ENCODE measurements at places on chromosomes 3 and 15.

DNA sequence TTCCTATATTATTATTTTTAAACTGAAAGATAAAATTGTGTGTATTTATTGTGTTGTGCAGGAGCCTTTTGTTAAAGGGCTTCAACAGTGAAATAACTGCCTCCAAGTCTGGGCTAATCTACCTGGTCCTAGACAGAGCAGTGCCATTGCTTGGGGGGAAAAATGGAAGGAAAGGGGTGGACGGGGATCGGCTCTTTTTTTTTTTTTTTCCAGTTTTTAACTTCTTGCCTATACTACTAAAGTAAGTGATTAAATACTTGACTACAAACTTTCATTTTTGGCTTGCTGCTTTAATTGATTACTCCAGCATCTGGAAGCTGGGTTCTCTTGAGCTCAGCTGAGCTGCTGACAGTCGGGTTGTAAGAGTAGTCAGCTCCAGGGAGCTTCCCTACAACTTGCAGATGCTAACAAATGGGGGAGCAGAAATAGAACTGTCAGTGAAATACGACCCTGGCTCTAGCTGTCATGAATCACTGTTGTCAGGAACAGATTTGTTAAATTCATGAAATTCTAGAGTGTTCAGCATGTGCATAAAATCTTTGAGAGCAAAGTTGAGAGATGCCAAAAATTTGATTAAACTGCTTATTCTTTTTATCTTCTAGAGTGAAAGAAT is 276.7 kb downstream of the ROBO1 start:
- no peak for DNase-seq

DNA sequence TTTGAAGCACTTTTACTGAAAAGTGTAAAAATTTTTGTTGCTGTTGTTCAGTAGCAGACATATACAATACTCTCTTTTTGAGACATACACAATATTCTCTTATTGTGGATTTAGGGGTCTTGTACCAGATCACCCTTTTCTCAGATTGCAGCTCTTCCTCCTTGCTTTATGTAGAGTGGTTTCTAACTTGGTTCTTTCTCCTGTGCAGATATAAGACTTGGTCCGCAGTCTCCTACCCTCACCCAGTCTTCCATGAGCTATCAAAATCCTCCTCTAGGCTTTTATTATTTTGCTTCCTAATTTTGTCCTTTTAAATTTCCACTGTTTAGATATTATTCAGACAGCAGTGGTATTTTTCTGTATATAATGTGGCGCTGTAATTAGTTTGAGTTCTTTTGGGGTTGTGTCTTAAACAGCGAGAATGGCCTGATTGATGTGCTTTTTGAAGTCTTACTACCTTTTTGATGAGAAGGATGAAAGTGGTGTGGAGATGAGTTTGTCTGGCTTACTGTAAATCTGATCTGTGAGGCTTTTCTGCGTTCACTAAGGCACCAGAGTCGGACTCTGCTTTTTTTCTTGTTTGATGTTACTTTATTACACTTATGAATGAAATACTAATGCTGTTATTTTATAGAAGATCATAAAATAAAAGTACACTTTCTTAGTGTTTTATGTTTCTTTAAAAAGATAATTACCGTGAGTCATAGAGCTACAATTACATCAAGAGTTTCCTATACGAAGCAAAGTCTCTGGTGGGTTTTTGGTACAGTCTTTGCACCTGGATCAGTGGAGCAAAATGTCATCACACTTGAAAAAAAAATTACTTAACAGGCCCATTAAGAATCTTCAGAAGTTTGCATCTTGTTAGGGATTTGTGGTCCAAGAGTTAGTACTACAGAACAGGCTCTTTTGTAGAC is 27.8 kb downstream of the FNDC3B start:
- DNase-seq, result peak; percentile 26

- no peak for DNase-seq
Observed at GRCh38 chr3:10170915-10171478, 6.3 kb downstream of the IRAK2 start.

GRCh38 chr3:13072600-13073325 is 466 bp downstream of the IQSEC1 start:
- no peak for DNase-seq

GRCh38 chr3:46500656-46501635 is 3.2 kb downstream of the RTP3 start:
- DNase-seq, result no peak

- DNase-seq, result no peak
Observed at GRCh38 chr3:178847190-178847589, 224.4 kb downstream of the ZMAT3 start.

- DNase-seq, result no peak
Observed at GRCh38 chr3:15284121-15284889, 48.1 kb downstream of the SH3BP5 start.

DNA sequence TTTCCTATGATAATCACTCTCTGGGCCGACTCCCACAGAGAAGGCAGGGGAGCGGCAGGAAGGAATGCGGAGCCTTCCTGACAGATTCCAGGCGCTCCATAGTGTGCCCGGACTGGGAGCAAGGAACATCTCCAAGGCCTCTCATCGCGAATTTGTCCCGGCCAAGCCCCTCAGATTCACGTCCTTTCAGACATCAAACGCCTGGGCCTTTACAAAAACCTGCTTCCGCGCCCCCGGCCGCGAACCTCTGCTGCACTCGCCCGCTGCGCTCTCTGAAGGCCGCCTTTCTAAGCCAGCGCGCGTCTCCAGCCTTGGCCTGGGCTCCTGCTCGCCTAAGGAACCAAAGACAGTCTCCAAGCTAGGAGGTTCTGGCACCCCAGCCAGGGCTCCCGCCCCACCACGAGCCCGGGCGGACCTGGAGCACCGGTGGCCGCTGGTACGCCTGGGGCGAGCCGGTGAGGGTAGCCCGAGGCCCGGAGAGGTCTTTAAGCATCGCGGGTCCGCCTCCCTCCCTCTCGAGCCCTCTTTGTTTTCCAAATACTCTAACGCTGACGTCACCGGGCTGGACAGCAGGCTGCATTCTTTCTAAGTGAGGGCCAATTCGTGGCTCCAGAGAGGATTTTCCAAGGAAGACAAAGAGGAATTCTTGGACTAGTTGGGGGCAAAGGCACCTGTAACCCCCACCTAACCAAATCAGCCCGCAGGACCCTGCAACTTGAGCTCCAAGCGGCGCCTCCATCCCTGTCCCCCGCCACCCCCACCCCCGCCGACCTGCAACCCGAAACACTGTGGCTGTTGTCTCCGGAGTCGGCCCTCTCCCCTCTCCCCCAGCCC is 759 bp downstream of the AMOTL2 start:
- DNase-seq, result no peak

- no peak for DNase-seq
Observed at GRCh38 chr15:97446138-97446537, 514.4 kb upstream of the ARRDC4 start.

- DNase-seq, result peak; percentile 67
Observed at GRCh38 chr3:50519471-50520089, 16.1 kb upstream of the CACNA2D2 start.

DNA sequence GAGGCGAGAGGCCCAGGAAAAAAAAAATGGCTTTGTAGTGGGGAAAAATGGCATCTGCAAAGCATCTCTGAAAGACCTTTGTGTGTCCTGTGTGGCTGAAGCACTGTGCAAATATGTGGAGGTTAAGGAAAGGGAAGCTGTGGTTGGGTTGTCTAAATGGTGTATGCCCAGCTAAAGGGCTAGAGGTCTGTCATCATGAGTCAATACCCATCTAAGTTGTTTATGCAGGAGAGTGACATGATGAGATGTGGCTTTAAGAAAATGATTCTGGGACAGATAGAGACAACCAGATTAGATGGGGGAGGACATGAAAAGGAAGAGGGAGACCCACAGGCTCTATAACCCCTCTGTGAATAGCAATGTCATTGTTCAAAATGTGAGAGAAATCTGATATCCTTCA is 280.7 kb downstream of the MFSD1 start:
- no peak for DNase-seq

GRCh38 chr3:43521941-43522340 is 99.9 kb downstream of the ANO10 start:
- DNase-seq, result no peak

DNA sequence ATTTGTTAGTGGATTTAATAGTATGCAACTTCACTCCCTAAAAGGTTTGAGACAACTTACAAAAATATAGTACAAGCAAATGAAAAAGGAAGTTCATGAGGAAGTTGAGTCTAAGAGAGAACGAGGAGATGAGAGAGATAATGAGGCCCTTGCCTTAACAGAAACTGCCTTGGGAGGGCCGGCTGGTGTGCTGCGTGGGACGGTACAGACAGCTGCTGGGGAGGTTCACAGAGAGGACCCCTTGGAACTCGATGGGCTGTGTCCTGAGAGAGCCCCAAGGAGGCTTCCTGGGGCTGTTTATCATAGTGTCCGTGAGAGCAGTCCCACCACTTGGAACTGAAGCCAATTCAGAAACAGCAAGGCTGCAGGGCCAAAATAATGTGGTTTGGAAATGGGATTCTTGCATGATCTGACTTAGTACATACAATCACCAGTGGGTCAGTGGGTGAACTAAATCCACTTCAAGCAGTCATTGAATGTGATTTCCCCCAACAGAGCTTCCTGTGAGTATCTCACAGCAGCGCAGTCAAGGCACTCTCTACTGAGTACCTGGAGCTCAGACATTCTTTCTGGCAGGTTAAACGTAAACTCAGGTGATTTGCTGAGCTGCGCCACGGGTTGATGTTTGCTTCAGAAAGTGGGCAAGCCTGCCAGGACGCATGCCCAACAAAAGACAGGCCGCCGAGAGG is 90.8 kb downstream of the CRTC3 start:
- DNase-seq, result peak; percentile 31
